ENCODE measurements at places on chromosomes 2 and 18.

GRCh38 chr2:8552293-8552801, 129.5 kb upstream of the ID2 start:
- no peak for DNase-seq

DNA sequence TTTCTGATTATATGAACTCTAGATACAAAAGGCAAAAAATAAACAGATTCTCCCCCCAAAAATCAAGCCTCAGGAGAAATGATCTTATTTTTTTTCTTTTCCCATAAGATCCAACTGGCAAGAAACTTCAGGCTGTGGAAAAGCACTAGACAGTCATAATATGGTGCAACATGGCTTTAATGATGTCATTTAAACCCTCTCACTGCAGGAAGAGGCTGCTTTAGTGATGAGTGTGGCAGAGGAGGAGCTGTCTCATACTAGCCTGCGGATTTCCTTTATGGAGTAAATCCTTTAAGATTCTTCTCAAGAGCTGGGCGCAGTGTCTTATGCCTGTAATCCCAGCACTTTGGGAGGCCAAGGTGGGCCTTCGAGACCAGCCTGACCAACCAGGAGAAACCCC, 83.3 kb upstream of the CD28 start:
- no peak for DNase-seq

DNA sequence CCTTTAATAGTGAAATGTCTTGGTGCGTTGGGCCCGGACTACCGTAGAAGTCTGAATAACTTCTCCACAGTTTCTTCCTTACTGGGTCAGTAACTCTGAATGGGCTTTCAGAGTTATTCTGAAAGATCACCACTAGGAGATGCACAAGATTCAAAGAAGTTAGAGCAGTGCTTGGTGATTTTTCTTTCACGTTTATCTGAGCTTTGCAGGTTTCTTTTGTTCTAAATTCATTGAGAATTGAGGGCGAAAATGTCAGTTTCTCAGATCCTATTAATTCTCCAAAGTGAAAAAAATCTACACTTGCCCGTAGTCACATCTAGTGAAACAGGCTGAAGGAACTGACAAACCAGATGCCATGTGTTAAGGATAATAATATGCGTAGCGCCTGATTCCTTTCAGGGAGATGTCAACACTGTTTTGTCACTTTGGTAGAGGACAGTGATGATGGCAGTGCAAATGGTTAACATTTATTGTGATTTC, 70.1 kb downstream of the QPCT start:
- DNase-seq, result peak; percentile 43

DNA sequence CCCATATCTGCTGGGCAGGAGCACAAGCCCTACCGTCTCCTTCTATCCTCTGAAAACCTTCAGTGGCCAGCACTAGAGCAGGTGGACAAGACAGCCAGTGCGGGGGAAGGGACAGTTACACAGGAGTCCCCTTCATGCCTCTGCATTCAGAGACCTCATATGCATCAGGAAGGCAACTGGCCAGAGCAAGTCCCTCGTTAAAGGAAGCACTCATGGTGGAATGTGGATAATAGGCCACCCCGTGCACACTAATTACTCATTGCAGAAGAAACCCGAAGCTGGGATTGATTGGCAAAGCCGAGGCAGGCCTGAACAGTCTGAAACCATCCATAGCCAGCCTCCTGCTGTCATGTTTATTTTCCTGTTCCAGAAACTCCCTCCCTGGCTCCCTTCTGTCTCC, 11.2 kb downstream of the KIAA2012 start:
- DNase-seq, result no peak

DNA sequence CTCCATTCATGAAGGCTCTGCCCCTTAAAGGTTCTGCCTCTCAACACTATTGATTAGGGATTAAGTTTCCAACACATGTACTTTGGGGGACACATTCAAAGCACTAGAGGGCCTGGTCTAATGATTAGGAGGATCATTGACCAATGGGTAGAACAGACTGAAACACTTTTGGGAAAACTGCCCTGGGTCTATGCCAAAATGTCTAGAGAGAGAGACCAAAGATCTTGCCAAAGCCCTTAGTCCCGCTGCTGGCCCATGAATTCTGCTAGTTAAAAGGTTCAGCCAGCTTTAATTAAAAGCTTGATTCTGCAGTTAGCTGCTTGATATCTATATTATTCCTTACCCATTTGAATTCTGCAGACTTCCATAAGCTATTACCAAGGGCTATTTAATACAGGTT, 613.2 kb downstream of the SLC4A3 start:
- DNase-seq, result no peak

DNA sequence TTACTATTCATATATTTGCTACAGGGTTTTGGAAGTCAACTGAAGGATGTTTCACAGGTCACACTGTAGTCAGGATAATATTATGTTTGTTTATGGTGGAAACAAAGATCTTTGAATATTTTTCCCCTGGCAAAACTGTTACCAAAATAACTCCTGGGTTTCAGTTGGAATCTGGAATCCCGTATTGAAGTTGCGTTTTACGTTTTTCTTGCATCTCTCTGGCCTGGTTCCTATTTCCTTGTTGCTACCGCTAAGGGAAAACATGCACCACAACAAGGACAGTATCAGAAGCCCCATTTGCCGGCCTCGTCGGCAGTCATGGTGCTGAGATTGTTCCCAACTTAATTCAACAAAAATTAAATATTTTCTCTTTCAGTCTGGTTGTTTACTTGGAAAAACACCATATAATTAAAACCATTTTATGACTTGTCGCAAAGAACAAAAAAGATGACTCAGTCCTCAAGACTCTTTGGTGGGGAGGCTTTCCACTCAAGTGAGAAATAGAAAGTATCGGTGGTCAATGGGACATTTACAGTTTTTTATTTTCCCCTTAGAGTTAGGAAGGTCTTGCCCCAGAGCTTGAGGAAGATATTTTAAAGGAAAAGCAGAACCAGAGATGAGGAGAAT, 42.3 kb downstream of the EN1 start:
- DNase-seq, result no peak

DNA sequence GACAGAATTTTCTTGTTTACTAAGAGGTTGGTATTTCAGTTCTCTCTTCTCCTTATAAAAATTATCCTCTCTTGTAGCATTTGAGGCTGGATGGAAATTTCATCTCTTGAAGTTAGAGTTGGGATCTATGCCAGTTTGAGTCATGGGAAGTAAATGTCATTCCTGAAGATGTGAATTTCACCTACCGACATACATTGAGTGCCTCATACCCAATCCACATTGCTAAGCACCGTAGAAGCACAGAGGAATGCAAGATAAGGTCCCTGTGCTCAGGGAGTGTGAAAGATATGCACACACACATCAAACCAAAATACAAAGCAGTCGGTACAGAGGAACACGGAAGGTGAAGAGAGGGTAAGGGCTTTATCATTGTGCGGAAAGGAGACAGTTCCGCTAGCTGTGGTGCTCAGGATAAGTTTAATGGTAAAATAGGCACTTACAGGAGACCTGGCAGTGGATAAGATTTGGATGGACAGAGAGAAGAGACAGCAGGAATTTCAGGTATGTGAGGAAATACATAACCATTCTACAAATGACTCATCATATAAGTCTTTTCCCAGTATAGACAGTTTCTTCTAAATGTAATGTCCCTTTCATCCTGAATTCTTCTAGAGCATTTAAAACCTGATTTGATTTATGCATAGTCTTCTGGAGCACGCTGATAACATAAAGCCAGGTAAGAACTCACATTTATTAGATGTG, 205.3 kb upstream of the ST6GAL2 start:
- DNase-seq, result no peak

GRCh38 chr2:10497797-10498251, 49.7 kb upstream of the ODC1 start:
- peak; percentile 63 for DNase-seq

DNA sequence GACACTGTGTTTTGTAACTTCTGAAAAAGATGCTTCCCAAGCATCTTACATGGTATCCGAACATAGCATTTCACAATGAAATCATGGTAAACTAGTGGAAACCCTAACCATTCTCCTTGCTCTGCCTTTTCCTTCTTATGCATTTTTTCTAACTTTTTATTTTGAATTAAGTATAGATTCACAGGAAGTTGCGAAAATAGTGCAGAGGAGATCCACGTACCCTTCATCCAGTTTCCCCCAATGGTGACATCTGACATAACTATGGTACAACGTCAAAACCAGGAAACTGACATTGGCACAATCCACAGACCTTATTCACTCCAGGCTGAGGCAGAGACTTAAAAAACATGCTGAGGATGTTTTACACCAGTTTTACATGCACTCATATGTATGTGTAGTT, 38.3 kb downstream of the AAK1 start:
- no peak for DNase-seq
